ENCODE measurements at places on chromosomes 5 and 9.

- DNase-seq: no peak
These were observed 41.3 kb upstream of the GRHPR start for GRCh38 chr9:37381094-37381741.

DNA sequence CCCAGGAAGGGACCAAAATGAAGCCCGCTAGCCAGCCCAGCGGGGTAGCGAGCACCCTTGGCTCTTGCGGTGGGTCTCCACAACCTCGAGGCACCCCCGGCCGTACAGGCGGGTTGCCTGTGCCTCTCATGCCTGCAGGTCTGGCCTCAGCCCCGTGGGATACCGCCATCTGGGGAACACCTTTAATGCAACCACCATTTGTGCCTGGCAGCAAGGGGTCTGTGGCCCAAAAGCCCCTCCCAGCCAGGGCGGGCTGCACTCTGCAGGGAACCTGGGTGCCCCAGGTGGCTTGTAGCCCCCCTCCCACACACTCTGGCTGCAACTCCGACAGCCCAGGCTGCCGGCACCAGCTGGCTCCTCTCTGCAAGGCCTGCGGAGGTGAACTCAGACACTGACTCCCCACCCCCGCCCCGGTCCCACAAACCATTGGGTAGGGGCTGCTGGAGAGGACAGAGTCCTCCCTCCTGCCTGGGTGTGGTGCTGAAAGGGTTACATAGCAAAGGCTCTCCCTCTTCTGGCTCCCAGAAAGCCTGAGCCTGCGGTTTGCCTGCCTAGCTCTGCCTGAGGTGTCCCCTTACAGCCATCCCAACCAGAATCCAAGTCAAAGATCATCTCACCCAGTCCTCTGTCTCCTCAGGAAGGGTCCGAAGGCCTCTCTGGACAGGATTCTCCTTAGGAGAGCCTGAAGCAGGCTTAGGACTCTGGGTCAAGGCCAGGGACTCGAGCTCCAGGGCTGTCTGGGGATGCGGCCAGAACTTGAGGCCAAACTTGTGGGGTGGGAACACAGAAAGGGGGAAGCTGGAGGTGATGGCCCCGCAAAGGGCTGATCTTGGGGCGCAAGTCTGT lies 109.4 kb downstream of the PSD2 start:
- DNase-seq: no peak

DNA sequence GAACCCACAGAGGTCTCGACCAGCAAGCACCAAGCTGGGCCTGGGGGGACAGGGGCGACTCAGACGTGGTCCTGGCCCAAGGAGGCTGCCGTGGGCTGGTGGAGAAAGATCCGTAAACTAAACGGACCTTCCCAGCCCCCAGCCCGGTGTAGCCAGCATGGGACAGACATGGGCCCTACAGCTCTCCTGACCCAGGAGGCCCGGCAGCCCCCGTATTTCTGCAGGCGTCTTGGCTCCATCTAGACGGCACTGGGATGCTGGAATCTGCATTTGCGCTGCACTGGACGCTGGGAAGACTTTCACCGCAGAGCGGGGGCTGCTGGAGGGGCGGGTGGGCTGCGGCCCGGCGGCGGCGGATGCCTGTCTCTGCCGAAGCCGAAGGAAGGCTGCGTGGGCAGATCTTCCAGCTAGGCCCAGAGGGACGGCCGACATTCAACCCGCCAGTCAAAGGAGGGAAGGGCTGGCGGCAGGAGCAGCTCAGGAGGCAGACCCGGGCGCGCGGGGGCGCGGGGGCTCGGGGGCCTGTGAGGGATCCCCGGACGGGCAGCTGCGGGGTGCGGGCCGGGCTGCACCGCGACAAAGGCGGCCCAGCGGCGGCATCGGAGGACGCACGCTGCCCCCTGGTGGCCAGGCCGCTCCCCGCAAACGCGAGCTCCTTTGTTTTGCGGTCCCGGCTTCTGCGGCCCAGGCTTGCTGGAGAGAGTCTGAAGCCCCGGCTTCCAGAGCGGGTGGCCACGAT lies 266.2 kb downstream of the NSG2 start:
- DNase-seq: no peak

DNA sequence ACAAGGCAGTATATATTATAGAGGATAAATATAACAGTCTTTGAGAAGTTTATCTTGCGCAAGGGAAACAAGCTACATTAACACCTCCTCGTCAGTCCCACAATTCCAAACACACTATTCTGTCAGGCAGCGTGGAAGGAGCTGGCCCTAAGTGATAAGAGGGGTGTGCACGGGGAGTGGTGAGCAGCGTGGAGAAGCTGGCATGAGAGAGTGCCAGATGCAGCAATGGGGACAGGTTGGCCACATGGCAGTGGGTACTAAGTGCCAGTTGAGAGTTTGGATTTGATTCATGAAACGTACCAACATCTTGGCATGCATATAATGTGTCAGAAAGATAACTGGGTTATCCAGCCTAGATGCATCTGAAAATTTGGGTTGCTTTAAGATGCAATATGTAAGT lies 460.2 kb downstream of the ICE1 start:
- DNase-seq: no peak

DNA sequence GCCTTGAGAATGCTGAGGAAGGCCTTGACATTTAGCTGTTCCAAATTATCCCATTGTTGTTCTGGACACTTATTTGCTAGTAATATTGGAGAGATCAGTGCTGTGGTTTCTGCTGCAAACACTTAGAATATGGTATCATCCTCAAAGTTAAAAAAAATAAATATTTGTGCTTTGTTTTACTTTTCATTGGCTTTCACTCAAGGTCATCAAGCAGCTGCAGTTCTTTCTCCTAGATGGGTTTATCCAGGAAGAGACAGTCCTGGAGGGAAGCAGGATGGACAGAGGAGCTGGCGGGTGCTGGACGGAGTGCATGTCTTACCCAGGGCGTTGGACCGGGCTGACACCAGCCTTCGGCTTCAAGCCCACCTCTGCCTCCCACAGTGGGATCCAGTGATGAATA lies 193.6 kb downstream of the MTRR start:
- no peak for DNase-seq
